Activated CD4-positive, alpha-beta T cell treated with anti-CD3 and anti-CD28 coated beads, Interleukin-2, amount 10 ng/mL, durations not matched to agents 24 days and 14 days (primary cell): ENCODE measurements at places on chromosomes 16 and 17.

DNA sequence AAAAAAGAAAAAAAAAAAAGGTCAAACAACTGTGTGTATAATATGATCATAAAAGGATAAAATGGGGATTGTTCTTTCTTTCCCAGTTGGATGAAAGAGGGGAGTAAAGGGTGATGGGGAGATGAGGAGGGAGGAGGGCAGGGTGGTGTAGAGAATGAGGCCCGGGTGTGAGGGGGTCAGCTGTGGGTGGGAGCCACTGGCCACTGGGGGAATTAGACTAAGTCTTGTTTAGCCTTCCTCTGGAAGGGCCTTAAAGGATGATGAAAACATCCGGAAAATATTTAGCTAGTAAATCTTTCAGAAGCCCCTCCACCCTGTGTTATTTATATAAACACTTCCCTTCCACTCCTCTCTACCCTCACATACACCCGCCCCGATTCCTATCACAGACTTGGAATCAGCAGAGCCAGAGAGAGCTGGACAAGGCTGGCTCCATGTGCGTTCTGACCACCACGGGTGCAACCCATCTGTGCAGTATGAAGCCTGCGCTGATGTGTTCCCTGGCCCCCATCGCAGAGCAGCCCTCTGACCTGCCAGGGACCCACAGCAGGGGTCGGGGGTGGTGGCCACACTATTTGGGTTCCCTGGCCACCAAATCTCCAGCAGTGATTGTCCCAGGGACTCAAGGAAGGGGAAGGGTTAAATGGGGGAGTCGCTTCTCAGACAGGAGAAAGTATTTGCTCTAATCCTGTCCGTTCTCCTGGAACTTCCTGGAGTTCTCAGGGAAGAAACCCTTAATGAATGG is 72.7 kb downstream of the GAS7 start:
- DNase-seq = no peak

DNA sequence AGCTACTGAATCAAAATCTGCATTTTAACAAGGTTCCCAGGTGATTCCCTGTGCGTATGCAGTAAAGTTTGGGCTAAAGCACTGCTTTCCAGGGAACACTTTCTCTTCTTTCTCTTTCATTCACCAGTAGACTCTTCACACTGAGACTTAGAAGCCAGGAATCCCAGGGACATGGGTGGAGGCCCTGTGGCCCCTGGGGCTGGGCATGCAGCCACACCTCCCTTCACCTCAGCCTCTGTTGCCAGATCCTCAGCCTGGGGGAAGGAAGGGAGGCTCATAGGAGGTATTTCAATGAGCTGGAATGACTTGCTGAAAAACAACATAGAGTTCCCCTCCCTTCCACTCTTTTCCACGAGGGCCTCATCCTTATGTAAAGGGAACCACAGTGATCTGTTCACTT is 1.2 kb downstream of the G6PC3 start:
- DNase-seq = no peak

DNA sequence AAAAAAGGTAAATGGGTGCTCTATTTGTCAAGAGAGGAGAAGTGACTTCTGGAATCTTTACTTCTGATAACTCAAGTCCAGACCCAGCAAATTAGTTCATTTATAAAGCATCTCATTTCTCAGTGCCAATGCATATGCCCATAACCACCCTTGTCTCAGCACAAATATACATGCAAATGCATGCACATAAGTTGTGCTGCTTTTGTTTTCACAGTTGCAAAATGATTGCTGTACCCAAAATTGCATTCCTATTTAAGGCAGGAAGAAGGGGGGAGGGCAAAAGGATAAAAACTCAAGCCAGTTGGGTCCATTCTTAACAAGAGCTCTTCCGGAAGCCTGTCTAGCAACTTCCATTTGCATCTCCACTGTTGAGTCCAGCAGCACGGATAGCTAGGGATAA is 61.3 kb upstream of the FAM20A start:
- no peak for DNase-seq

- no peak for DNase-seq
Observed at GRCh38 chr17:76671912-76672262, 28.3 kb upstream of the ST6GALNAC1 start.

DNA sequence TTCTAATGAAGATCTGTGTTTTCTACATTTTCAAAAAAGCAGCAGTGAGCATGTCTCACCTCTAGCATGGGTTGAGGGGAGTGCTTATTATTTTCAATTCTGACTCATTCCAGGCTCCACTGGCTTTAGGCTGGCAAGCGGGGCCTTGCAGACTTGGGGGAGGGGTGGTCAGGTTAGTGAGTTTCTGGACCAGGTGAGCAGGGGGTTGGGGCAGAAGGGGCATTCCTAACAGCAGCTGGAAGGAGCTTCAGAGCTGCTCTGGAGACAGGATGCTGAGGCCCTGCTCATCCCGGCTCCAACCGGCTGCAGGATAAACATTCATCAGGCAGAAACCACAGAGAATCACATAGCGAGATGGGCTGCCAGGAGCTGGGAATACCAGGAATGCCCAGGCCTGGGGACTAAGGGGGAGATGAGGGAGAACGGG is 10.5 kb upstream of the KRT19 start:
- DNase-seq = no peak

- no peak for DNase-seq
Observed at GRCh38 chr16:66274335-66275110, 92.0 kb upstream of the CDH5 start.

DNA sequence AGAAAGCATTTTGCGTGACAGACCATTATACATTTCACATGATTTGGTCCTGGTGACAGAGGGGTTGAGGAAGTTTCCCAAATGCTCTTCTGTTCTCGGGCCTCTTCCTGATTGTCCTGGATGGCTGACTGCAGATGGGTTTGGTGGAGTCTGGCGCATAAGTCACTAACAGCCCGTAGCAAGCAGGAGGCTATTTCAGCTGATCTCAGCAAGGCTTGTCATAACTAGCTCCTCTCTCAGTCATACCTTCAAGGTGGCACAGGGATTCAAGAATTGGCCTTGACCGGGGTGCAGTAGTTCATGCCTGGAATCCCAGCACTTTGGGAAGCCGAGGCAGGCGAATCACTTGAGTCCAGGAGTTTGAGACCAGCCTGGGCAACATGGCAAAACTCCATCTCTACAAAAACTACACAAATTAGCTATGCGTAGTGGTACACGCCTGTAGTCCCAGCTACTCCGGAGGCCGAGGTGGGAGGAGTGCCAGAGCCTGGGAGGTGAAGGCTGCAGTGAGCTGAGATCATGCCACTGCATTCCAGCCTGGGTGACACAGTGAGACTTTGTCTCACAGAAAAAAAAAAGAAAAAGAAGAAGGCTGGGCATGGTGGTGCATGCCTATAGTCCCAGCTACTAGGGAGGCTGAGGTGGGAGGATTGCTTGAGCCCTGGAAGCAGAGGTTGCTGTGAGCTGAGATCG is 68.9 kb upstream of the HAS3 start:
- no peak for DNase-seq
